ENCODE measurements at places on chromosomes 5 and 9. TPM values are rescaled to one million over a fixed set of nuclear protein-coding genes. Genes with fewer than 3 reads are reported as not detected.
A peak's percentile ranks its signal among the peaks of the same experiment; 100 is the strongest.

DNA sequence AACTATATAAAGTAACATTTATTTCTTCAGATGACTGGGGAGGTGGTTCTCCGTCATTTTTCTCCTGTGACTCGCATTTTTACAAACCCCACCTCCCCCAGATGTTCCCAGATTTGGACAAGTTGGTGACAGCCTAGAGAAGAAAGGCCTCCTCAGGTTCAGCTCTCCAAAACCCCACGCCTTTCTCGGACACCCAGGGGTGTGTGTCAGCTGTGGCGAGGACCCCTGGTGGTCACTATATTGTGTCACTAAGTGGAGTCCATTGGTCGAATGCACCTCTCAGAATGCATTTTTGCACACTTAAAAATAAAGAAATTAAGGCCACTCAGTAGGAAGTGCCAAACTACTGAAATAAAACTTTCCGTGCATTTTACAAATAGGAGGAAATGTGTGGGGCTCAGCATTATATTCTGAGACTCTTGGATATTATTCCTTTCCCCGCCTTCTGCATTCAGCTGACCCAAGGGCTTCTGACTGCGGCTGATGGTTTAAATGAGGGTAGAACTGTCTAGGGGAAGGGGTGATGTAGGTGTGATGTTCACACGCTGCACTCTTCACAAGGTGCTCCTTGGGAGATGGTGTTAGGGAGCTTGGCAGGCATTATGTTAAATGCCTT is 47.6 kb downstream of the ACO1 start:
- no peak for DNase-seq

DNA sequence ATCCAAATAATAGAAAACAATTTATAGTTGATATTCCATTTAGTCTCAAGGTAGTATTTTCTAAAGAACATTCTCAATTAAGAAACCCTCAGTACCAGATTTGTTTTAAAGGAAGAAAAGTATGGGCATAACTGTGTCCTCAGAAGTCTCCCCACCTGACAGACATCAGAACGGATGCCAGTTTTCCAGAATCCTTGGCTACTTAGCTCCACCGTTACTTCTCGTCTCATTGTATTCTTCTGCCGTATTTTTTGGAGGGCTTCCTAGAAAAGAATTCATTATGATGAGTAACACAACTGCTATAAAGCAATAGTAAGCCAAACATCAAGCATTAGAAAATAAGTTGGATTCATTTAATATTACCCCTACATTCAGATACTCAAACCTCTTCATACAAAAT is 67.8 kb downstream of the DROSHA start:
- no peak for DNase-seq

- DNase-seq = no peak
These were observed 74.0 kb upstream of the ANXA1 start for GRCh38 chr9:73077625-73078030.

The SLC46A2 gene
- 13.0 TPM for total RNA-seq

DNA sequence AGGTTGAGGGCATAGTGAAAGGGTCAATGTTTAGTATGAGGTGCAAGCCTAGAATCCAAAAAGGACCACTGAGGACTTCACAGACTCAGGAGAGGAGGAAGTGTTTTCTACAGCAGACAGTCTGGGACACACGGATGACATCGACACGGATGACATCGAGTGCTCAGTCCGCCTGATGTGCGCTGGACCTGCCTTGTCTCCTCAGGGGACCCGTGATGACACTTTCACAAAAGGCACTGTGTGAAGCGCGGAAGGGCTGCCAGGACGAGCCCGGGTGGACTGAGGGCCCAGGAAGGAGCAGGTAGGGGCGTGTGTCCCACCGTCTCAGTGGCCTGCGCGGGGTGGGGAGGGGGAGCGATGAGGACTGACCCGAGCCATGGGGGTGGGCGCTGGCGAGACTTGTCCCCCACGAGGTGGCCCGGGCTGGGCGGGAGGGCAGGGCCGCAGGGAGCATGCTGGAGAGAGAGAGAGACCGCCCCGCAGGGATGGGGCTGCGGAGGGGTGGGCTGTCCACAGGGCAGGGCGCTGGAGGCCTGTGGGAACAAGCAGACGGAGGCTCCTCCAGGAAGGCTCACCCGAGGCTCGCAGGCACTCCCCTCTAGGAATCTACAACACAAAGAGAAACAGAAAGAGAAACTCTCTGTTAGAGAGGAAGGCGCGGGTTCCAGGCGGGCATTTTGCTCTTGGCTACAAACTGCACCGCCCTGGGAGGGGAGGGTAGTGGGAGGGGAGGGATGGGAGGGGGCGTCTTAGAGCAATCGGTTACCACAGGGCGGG is 54.9 kb downstream of the USP20 start:
- DNase-seq = no peak

DNA sequence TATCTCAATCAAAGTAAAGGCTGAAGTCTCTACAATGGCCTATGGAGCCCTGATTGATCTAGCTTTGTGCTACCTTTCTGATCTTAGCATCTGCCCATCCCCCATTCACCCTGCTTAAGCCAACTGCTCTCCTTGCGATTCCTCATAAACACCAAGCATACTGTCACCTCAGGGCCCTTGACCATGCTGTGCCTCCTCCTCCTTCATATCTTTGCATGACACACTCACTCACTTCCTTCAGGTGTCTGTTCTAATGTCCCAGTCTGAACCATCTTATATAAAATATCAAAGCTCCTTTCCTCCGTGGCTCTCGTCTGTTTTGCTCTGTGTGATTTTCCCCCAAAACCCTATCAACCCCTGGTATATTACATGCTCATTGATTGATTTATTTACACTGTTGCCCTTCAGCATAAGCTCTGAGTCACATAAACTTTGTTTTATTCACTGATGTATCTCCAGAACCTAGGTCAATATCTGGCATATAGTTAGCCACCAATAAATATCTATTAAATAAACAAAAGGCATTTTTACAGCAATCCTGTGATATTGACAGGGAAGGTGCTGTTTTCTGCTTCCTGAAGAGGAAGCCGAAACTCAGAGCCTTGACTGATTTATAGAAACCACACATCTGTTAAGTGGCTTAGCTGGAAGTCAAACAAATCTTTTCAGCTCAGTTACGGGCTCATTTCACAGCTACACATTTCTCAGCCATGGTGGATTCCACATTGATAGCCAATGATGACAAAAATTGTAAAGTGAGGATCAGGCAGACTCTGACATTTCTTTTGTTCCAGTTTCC is 103.6 kb downstream of the BOD1 start:
- no peak for DNase-seq

The COL15A1 gene
- total RNA-seq = 42.7 TPM

- DNase-seq = no peak
These were observed 69.8 kb downstream of the MYO10 start for GRCh38 chr5:16866273-16866672.

DNA sequence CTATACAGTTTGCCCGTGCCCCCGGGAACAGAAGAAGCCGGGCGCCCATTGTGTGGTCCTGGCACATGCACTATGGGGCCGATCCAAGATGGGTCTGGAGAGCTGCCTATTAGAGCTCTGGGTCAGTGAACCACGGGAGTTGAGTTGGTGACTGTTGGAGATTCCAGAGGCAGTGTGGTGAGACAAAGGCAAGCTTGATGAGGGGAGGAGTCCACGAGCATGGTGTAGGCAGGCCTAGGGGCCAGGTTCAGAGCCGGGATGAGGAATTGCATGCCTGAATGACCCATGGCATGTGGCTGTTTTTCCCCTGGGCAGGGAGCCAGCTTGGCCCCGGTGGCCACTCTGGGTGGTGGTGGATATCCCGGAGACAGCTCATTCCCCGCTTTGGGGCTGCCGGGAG is 84.4 kb upstream of the STC2 start:
- DNase-seq = no peak

DNA sequence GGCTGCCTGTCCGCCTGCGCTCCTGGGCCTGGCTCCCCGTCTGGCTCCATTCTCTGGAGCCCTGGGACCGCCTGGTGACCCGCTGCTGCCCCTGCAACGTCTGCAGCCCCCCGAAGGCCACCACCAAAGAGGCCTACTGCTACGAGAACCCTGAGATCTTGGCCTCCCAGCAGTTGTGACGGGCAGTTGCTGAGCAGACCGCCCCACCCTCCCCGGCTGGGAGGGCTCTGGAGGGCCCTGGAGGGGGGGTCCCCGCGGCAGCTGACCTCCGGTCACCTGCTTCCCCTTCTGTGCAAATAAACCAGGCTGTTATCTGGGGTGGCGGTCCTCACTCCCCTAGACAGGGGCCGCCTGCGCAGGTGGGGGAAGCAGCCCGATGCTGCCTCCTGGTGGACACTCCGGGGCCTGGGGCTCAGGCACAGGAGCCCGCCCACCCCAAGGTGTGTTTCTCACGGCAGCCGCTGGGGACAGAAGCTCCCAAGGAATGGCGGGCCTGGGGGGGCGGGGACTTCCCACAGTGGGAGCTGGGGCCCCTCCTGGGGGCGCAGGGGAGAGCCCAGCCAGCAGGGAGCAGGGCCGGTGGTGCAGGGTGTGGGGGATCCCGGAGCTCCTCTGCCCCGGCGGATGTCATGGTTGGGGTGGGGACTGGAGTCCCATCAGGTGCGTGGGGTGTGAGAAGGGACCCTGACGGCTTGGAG is 4.7 kb upstream of the TUBB4B start:
- peak; percentile 85 for DNase-seq

- DNase-seq = no peak
These were observed 18.5 kb downstream of the ARHGEF28 start for GRCh38 chr5:73644385-73644963.

GRCh38 chr9:127158786-127159324 is 36.4 kb upstream of the ANGPTL2 start:
- no peak for DNase-seq

DNA sequence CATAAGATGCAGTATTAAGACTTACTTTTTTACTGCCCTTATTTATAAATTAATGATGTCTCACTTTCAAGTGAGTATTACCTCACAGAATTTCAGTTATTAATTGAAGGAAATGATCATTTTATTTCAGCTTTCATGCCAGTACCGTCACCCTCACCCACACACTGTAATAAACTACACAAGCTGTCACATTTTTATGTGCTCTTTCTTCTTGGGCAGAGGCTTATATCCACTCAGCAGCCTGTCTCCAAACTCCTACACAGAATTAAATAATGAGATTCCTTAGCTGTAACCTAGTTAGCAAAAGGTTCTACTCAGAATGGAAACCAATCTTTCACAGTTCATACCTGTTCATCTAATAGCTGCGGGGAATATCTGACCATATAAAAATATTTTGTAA is 1915.8 kb upstream of the CDH6 start:
- no peak for DNase-seq

The CTNND2 gene
- 1.2 TPM for total RNA-seq

- DNase-seq = no peak
These were observed 30.6 kb downstream of the SYK start for GRCh38 chr9:90832261-90832660.

The FAM78A gene
- 18.1 TPM for total RNA-seq

The AK8 gene
- total RNA-seq = 1.9 TPM

DNA sequence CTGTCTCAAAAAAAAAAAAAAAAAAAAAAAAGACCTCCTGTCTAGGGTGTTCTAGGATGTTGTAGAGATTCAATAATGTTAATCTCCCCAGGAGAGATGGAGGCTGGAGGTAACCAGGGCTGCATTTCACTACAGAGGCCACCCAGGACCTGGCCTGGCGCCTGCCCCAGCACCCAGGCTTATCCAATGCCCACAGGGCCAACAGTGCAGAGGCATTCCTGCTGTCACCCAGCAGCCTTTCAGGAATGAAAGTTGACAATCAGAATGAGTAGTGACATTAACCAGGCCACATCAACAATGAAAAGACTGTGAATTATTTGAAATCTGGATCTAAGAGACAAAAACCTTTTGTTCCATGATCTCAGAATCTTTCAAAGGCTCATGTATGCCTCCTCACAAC is 36.2 kb upstream of the GABRP start:
- DNase-seq = no peak

GRCh38 chr5:127288676-127289075 is 1.9 kb upstream of the MEGF10 start:
- DNase-seq = no peak

- DNase-seq = peak; percentile 23
These were observed 26.7 kb upstream of the SUSD3 start for GRCh38 chr9:93031629-93032430.

DNA sequence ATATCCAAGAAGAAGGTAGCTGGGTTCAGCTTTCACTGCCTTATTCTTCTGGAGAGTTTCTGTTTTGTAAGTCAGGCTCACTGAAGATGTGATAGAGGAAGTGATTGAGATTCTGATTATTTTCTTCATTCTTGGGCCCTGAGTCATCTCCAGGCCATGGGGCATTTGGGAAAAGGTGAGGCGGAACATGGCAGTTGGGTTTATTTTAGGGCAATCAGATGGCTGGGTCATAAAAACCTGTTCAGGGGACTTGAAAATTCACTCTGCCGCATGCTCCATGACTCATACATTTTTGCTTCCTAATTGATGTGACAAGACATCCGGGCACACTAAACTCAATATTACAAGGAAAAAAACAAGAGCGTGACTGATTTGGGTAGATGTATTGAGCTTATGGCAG is 265.7 kb upstream of the KLF4 start:
- no peak for DNase-seq

DNA sequence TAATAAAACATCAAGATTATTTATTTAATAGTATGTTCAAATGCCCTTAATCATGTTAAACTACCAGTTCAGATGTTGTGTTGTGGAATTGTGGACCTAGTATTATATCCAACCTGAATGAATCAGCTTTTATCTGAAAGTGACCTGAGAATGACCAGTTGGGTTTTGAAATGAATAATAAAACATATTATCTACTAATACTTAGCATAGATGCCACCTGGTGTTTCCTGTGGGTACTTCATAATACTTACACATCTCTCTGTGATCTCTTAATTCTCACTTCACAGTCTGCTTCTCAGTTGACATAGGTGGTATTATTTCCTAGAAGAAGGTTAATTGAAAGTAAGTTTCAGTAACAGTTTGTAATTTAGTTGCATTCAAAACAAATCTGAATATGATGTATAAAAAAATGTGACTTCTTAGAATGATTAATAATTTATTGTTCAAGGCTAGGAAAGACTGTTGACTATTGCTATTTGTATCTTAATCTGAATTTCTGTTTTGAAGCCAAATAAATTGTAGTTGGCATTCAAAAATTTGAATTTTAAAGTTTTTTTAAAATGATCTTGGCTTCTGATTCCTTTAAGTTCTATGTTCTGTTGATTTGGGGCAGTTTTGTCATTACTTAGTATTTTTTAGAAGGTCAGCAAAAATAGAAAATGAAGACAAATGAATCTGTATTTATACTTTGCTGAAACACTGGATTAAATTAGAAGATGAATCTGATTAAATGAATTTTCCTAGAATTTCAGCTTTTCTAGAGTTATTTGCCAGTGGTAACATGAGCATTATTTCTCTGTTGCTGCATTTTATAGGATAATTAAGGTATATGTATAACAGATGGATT is 48.2 kb downstream of the KIF2A start:
- DNase-seq = peak; percentile 51

GRCh38 chr5:111126896-111127295 is 34.7 kb downstream of the WDR36 start:
- no peak for DNase-seq

Data from left lung (tissue), 14 donors.